Activated T-cell treated with anti-CD3 and anti-CD28 coated beads, Interleukin-2, amount 50 U/mL, for 48 hours (primary cell): ENCODE measurements at places on chromosomes 7 and 10.

- peak; percentile 50 for DNase-seq
Observed at GRCh38 chr7:78020136-78020873, 221.7 kb downstream of the PHTF2 start.

DNA sequence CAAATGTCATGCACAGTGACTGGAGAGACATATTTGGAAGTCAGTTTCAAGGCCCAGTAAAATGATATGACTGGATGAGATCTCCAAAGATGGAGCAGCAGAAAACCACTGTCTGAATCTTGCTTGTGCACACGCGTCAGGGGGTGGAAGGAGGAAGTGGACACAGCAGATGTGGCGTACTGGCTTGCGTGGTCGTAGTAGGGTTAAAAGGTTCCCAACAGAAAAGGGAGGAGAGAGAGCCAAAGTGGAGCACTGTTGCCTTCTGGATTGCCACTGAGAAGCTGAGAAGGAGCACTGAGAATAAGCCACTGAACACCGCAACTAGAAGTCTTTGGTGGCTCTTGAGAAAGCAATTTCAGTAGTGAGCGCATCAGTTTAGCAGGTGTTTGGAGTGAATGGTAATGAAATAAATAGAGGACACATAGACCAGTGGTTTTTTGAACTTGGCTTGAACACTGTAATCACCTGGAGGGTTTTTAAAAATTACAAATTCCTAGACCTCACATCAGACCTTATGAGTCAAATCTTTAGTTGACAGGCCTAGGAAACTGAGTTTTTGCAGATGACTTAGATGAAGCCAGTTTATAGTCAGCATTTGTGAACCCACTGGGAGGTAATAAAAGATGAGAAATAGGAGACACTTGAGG lies 227.3 kb downstream of the PTEN start:
- no peak for DNase-seq

DNA sequence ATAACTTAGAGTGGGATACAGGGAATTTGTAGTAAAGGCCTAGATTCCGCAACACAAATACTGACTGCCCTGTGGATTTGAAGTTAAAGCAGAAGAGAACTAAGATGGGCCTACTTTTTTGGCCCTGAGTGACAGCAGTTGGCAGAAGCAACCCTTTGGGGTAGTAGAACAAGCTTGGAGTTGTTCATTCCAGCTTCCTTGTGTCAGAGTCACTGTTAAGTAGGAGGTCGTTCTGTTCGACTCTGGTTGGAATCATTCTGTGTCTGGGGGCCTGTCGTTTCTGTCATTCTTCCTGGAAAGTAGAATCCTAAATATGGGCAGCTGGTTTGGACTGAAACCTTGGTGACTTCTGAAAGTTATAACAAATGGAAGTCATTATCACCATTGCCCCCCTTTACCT lies 865.9 kb downstream of the LRMDA start:
- no peak for DNase-seq

DNA sequence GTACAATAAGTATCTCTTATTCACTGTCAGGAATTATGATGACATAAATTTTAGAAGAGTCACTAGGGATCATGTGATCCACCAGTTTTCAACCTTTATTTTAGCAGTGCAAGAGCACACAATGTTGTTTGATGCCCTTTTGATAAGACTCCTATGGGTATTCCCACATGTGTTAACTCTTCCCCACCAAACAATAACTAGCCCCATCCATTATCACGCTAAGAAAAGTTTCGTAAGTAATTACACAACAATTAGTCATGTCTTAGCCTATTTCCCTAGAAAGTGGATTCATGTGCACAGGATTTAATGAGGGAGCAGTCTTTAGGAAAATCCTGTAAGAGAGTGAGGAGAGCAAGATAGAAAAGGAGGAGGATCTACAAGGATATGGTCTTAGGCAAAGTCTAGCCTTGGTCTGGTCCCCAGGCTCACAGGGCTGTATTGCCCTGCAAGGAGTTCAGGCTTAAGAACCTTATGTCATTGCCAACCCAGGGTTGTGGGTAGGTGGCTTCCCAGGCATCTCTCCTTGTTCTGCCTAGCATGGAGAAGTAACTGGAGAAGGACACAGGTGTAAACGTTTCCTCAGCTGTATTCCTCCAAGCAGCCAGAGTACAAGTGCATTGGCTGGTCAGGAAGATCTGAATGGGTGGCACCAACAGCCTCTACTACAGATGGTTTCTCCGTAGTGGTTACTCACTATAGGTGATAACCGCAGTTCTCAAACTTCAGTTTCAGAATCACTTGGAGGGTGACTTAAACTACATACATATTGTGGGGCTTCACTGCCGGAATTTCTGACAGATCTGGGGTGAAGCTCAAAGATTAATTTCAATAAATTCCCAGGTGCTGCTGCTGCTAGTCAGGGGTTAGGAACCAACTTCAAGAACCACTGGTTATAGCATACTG lies 574.5 kb downstream of the SUGCT start:
- no peak for DNase-seq

- DNase-seq = no peak
Observed at GRCh38 chr10:37634351-37634880, 223.0 kb downstream of the ZNF248 start.

DNA sequence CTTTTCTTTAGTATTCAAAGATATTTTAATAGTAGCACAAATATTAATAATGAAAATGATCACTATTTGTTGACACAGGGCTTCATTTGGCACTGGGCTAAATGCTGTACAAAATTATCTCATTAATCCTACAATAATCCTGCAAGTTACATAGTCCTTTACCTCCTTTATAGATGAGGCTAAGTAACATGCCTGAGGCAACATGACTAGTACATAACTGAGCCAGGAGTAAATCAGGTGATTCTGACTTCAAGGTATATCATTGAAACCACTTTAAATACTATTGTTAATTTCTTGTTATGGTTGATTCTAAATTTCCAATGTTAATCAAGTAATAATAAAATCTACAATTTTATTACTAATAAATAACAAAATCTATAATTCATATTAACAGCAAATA lies 39.8 kb downstream of the SEM1 start:
- no peak for DNase-seq

DNA sequence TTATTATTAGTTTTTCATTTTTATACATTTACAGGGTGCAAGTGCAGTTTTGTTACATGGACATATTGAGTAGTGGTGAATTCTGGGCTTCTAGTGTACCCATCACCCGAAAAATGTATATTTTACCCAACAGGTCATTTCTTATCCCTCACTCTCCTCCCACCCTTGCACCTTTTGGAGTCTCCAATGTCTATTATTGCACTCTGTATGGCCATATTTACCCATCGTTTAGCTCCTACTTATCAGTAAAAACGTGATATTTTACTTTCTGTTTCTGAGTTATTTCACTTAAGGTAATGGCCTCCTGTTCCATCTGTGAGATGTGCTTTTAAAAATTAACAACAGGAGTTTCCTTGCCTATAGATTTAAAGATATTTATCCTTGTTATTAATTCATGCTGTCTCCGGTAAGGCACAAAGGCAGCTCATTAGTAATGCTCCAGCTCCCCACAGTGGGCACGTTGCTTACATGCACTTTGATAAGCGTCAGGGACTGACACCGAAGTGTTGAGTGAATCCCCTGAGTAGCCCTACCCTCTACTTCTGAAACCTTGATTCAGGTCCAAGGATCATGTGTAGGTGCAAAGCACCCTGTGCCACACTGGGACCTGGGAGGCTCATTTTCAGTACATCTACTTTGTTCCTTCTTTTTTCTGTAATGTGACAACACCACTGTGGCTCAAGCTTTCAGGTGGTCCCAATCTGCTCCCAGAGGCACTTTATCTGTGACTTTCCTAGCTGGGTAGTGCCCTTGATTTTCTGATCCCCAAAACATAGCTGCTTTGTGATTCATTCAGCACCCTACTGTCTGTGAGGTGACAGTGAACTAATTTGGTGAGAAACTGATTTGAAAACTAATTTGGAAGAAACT lies 27.3 kb downstream of the HYAL4 start:
- peak; percentile 35 for DNase-seq

DNA sequence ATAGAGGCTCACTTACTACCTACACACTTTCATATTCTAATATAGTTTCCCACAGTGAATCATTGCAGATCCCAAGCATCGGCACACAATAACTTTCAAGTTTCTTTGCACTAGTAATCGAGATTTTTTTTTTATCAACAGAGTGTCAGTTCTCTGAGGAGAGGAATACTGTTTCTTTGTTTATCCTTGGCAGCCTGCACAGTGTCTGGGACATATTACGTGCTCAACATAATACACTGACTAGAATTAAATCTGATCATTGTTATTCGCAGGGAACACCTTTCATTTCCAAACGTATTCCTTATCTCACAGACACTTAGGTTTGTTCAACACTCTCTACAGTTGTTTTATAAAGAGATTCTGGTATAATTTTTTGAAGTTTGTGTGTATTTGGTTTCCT lies 95.3 kb downstream of the CACNA2D1 start:
- no peak for DNase-seq

GRCh38 chr7:3922175-3922635 lies 621.2 kb downstream of the SDK1 start:
- no peak for DNase-seq

DNA sequence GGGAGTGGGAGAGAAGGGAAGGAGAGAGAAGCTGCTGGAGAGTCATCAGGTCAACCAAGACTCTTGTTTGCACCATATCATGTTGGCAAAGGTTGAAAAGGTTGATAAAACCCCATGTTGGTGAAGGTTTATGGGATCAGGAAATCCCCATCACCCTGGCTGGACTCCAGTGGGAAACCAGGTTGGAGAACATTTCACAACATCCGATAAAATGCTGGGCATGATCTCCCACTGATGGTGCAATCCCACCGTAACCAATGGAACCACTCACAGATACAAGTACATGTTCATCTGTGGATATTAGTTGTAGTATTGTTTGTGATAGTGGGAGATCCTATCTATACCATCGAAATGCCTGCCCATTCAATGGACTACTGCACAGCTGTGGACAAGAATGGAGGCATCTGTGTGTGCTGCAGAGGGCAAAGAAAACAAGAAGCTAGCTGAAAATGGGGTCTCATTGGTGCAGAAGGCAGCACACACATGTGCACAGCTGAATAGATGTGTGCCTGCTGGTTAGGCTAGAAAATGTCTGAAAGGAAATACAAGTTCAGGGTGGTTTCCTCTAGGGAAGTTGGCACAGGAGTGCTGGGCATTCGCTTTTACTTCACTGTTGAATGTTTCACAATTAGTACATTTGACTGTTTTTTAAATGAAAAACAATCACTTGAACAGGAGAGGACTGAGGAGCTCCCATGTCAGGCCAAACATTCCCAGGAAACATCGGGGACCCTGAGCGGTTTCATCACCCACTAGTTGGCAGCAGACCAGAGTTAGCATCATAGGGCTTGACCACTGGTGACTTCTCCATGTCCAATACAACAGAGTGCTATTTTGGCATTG lies 80.4 kb upstream of the MGMT start:
- DNase-seq = no peak

GRCh38 chr10:35884657-35885071 lies 242.6 kb upstream of the FZD8 start:
- DNase-seq = no peak

DNA sequence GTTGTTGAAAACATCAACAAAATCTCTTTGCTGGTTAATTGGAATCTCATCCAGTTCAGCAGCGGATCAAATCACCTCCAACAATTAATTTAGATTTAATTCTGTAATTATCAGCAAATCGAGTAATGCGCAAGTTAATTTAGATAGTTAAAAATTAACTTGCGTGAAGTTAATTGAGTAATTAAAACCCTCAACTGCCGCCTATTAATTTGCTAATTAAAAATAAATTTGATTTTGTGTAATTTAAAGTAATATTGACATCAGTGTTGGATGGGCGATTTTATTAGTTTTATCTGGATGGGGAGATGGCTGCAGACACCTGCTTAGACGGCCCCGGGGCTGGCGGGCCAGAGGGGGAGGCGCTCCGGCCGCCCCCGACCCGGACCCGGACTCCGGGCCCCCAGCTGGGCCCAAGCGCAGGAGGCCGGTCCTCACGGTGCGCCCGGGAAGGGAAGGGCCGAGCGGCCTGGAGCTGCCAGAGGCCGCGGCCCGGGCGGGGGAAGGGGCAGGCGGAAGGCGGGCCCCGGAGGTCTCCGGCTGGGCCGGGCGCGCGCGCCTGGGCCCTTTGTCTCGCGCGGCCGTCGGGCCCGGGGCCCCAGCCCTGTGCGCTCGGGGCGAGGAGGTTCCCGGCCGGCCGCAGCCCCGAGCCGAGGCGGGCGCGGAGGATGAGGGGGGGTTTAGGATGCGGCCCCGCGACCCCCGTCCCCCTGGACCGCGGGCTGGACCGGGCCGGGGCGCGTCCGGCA lies 3.3 kb upstream of the UNCX start:
- DNase-seq = no peak

- peak; percentile 52 for DNase-seq
Observed at GRCh38 chr10:94402204-94402842, at the start of gene TBC1D12. Gene TBC1D12, plus strand, starts transcription at chr10:94402541. Its CDS starts 73 bp downstream, at chr10:94402614.

DNA sequence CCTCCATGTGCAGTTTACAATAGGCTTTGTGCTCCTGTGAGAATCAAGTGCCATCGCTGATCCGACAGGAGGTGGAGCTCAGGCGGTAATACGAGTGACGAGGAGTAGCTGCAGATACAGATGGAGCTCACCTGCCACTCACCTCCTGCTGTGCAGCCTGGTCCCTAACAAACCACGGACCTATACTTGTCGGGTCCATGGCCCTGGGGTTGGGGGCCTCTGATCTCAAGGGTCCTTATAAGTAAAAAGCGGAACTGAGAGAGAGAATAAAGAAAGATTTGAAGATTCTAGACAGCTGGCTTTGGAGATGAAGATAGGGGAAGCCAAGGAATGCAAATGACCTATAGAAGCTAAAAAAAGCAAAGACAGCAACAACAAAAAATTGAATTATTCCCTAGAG lies 130.6 kb downstream of the PLXDC2 start:
- no peak for DNase-seq

DNA sequence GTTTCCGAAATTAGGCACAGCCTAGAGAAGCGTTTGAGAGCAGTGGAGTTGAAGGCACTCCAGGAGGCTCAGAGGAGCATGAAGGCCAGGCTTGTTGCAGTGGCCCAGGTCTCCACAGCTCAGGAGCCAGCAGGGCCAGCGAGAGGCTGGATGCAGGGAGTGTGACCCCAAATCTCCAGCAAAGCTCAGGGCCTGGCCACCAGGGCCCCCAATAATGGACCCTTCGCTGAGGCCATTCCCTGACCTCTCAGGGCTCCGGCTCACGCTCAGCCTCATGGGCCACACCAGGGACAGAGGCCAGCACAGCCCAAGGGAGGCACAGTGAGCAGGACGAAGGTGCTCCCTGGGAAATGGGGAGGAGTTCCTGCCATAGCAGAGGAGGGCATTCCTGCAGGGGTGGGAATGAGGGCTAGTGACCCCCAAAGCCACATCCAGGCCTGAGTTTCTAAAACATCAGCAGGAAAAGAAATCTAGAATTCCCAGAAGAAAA lies 47.5 kb downstream of the EBF3 start:
- DNase-seq = no peak

GRCh38 chr7:46972205-46972604 lies 609.7 kb downstream of the TNS3 start:
- DNase-seq = no peak

- no peak for DNase-seq
Observed at GRCh38 chr10:77479586-77479985, 158.0 kb downstream of the KCNMA1 start.
